RWPE1 (cell line): ENCODE measurements at places on chromosomes 11 and 22.

GRCh38 chr11:79236541-79236971, 204.3 kb downstream of the TENM4 start:
- DNase-seq: no peak

GRCh38 chr11:56624661-56625110, 10.0 kb upstream of the OR5M1 start:
- peak; percentile 72 for DNase-seq

DNA sequence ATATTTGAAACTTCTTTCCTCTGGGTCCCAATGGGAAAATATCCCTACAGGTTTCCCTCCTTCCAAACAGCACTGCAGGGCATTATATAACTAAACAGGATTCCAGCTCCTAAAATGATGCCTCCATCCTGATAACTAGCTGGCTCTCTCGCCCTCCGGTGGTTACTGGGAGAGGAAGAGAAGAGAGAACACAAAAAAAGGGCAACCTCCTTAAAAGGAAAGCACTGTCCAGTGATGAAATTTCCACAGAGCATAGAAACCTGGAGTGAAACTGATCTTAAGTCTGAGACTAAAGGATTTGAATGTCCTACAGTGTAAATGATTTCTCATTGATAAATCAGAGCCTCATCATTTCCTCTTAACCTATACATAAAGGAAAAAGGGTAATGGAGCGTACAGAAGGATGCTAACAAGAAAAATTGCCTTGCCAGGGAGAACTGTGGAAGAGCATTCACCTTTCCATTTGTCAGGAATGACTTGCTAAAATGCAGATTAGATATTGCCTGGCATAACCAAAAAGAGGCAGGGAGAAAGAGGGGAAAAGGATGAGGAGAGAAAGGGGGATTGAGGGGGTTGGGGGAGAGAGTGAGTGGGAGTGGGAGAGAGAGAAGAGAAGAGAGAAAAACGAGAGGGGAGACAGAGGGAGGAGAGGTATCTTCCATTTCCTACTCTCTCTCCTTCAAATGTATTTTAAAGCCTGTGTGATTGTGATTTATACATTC, 121.3 kb downstream of the APOL5 start:
- peak; percentile 16 for DNase-seq

DNA sequence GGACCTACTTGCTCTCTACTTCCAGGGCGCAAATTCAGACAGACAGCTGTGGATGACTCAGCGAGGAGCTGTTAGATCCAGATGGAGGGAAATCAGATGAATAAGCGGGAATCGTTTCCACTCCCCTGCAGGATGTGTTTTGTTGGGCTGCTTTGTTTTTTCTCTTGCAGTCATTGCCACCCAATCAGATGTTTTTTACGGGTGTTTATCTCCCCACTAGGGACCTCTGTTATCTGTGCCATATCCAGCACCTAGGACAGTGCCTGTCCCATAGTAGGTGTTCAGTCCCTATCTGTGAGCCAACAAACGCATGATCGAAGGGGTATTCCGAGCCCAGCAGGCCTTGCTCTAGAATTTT, 51.1 kb upstream of the PARVG start:
- no peak for DNase-seq

GRCh38 chr11:35011389-35011788, 95.0 kb downstream of the PDHX start:
- no peak for DNase-seq

DNA sequence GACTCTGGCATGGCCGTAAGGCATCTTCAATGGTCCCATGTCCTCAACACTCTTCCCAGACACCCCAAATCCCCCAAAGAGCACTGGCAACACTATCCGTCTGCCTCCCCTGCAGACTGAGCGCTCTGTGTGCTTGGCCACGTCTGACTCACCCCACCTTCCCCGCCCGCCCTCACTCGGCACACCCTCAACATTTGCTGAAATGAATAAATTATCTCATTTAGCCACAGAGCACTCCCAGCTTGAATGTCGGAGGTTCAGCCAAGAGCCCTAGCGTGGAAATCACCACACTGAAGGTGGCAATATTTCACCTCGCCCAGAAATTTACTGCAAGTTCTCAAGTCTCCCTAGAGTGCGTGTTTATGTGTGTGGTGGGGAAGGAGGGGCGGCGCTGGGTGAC, 46.6 kb upstream of the TCF20 start:
- DNase-seq: peak; percentile 63

DNA sequence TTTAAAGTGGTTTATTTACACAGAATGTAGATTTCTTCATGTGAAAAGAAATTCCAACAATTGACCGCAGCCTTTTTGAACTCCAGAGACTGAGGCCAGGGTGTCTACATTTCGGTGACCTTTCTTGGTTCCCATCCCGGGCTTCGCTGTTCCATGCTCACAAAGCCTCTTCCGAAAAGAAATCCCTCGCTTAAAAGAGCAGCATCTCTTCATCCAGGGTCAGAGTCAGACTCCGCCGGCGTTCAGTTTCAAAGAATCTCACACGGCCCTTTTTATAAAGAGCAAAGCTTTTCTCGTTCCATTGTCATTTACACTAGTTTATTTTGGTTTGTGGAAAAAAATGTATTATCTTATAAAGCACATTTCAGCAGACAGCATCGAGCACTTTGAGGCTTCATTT, 530.6 kb upstream of the B3GAT1 start:
- DNase-seq: no peak

DNA sequence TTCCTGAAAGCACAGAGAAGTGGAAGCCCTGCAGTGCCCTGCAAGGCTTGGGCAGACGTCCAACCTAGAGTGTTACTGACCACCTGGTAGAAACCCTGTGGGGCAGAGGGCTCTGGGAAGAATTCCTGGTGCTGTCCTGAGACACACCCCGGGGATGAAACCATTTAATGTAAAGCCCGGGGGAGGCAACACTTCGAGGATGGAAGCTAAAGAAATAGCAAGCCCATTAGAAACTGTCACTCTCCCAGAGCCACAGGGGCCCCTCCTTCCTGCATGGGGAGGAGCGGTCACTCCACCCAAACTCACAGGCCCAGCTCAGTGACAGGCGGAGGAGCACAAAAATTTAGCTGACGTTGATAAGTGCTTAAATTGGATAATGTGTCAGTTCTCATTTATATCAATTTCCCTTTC, 57.6 kb downstream of the NRXN2 start:
- no peak for DNase-seq

- DNase-seq: no peak
Observed at GRCh38 chr11:68831124-68831523, 10.6 kb downstream of the CPT1A start.

DNA sequence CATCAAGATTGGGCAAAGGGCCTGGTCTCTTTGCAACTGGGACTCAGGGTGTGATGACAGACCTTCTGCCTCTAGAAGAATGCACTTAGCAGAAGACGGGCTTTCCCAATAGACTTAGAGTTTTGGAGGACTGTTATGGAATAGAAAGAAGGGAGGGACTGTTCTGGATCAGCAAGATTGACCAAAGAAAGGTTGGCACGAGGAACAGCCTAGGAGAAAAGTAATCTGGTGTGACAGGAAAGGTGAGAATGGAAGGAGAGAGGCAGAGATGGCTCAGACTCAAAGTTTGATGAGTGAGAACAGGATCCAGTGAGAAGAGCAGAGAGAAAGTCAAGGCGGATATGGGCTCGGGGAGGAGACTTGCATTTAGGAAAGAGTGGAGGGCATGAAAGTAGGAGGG, 23.0 kb upstream of the TMEM45B start:
- no peak for DNase-seq

DNA sequence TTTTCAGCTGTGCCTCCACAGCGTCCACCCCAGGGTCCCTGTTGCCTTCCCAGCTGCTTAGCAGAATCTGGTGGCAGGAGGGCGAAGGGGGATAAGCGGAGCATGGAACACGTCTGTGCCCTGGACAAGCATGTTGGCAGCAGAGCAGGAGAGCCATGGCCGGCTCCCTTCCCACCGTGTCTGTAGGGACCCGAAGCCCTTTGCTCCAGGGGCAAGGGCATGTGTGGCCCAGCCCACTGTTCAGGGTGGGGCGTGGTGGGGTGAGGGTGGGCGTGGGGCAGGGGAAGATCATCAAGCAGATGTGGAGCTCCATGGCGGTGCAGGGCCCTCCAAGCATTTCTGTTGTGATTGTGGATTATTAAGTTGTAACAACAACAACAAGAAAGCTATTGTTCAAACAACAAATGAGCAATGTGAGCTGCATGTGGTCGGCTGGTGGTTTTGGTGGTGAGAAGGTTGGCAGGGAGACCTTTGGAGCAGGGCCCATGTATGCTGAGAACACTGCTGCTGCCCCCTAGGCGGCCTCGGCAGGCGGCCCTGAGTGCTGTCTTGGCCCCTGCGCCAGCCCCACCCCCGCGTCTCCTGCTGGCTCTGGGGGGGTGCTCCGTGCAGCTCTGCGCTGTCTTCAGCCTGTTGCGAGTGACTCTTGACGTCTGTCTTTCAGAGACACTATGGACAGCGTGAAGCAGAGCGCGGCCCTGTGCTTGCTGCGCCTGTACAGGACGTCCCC, 50.9 kb downstream of the AP2A2 start:
- DNase-seq: no peak

DNA sequence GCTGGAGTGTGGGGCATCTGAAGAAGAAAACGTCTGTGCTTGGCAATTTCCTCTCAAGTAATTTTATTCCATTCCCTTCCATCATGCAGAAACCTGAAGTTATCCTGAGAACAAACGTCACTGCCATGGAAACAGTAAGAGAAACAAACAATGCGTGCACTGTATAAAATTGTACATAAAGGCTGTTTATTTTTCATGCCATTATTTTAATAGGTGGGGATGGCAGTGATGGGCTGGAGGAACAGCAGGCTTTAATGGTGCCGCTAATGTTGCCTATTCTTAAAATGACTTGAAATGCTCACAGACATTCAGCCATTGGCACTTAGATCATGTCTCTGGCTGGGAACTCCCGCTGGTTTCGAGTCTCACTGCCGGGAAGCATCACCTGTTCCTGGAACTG, 7.5 kb upstream of the SEZ6L start:
- no peak for DNase-seq

DNA sequence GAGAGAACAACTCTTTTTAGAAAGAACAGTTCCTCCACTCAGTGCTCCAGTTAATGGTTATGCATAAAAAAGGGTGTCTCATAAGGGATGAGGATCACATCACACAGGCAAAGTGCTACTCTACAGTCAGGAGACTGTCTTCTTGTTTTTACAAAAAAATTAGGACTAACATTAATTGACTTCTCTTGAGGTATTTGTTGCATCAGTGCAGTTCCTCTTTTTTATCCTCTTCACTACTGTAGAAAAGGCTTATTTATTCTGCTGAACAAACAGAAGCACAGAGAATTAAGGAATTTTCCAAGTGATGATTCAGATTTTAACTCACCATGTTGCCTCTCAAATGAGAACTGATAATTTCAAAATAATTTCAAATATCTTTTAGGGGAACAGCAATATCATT, 1.9 kb downstream of the MMP8 start:
- no peak for DNase-seq

- DNase-seq: no peak
Observed at GRCh38 chr22:27383896-27384295, 417.7 kb downstream of the MN1 start.

DNA sequence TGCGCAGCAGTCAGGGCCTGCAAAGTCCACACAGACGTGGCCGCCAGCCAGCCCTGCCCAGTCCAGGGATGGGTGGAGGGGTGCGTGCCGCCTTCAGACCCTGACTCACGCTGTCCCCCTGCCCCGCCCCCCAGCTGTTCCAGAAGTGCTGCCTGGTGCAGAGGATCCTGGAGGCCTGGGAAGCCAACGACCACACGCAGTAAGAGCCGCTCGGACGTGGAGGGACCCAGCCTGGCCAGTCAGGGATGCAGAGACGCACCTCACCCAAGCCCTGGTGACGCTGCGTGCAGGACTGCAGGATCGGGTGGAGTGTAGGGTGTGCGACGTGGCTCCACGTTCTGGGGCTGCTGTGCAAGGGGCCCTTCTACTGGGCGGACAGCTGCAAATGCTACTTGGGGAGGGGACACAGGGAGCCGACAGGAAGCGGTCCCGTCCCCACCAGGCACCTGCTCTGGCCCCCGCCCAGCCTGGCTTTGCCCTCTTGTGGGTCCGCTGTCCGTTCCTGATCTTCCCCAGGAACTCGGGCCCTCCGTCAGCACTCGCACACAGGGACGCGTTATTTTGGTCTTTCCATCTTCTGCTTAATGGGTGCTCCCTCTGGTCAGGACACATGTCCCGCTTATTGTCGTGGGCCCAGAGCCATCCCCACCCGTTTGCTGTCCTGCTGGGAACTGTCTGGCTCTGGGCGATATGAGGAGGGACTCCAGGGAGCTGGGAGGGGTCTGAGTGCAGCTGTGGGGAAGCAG, 42.5 kb downstream of the SBF1 start:
- no peak for DNase-seq

- DNase-seq: no peak
Observed at GRCh38 chr22:28019360-28019759, 100.3 kb upstream of the PITPNB start.

DNA sequence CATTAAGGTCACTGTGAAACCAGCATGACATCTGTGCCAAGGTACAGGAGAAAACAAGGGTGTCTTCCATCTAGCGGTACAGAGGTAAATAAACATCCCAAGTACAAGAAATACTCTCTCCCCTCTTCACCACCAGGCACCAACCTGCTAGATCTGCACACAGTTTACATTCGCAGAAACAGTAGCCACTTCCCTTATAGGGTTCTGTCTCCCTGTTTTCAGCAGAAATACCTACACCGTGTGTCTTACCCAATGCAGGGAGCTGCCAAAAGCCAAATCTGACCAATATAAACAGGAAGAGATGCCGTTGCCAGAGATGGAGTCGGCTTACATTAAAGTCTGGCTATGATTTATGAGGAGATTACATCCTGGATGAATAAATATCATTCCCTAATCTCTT, 1.2 kb downstream of the SCN4B start:
- DNase-seq: no peak

- no peak for DNase-seq
Observed at GRCh38 chr22:26768952-26769351, 111.6 kb downstream of the MIAT start.

- no peak for DNase-seq
Observed at GRCh38 chr11:2347308-2347830, 29.7 kb upstream of the CD81 start.

DNA sequence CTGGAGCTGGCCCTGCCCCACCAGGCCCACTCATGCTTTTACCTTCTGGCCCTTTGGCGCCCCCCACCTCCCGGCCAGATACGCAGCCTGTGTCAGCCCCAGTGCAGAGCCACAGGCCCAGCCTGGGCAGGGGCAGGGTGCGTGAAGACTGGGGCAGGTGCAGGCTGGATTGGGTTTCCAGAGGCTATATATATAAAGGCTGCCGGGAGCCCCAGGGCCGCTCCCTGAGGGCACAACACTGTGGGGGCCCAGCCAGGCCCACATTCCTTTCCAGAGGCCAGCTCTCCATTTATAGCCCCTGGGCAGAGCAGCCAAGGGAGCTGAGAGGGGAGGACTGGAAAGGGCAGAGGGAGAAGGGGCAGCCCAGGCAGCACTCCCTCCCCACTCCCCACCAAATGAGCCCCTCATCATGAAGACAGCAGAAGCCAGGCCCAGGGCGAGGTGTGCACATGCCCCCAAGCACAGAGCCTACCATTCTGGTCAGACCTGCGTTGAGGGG, 5.0 kb upstream of the MYOD1 start:
- DNase-seq: no peak

GRCh38 chr11:73784080-73784634, 3.5 kb upstream of the MRPL48 start:
- DNase-seq: no peak
